GDM1 (cell line): ENCODE measurements at places on chromosomes 5 and 9.
A peak's percentile ranks its signal among the peaks of the same experiment; 100 is the strongest.

DNA sequence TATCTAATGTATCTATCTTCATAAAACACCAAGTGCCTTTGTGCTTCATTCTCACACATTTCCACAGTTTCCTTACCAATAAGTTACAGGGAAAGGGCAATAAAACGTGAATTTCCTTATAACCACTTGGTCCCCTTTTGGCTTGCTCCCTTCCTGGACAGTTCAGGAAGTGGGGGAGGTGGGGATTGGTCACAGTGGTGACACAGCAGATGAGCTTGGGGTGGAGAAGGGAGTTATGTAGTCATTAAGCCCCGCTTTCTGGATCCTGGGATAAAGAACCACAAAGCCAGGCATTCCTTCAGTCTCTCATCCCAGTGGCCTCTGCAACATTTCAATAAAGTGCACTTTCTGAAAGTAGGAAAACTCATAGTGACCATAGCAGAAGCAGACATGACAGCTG lies 47.1 kb upstream of the FYB1 start:
- DNase-seq = peak; percentile 15

DNA sequence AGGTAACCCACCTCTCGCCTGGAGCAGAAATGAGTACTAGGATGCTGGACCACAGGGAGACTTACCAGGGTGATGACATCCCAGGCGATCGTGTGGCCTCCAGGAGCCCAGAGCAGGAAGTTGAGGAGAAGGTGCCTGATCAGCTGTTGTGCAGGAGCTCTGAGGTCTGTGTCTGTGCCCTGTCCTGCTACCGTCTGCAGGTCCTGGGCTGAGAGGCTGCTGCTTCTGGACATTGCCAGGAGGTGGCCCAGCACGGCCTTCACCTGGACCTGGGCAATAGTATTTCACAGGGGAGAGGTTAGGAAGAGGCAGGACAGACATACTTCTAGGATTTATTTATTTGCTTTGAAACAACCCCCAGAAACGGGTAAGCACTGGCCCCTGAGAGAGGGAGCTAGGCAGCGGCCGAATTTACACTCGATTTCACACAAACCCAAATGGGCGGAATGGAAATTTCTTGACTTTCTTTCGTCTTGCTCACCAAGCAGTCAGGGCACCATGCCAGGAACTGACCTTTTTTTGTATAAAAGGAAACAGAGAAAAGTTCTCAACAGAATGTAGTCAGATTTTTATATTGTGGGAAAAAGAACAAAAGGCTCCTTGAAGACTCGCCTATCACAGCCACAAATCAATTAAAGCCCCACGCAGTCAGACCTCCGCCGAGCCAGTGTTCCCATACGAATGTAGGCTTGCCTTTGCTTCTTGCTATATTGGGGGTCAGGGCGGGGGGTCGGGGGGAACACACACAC lies 210.3 kb downstream of the FANCC start:
- no peak for DNase-seq

DNA sequence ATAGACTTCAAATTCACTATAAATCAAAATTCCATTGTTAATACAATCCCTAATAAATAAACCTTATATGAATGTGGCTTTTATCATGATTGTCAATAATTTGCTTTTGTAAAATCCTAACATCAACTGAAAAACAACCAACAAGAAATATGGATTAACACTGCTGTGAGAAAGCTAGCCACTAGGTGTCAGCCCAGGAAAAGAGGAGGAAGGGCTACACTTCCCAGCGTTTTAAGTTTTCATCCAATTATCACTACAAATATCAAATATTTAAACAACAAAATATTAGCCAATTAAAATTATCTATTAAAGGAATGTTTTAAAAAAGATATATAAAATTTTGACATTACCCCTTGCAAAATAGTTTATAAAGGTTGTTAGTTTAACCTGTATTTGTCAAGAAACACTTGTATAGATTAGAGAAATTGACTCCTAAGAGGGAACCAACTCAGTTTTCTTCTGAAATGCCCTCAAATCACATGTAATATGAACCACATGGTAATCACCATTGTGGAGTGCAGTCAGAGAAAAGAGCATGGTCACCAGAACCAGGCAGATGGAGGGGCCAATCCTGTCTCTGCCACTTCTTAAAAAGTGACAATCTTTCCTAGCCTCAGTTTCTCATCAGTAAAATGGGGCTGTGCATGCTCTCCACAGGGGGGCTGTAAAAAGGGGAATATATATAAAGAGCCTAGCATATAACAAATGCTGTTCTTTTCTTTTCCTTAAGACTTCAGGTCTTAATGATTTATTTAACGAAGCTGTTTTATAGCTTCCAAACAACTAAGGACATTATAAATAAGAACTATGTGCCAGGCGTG lies 188.2 kb downstream of the CRB2 start:
- DNase-seq = peak; percentile 3

DNA sequence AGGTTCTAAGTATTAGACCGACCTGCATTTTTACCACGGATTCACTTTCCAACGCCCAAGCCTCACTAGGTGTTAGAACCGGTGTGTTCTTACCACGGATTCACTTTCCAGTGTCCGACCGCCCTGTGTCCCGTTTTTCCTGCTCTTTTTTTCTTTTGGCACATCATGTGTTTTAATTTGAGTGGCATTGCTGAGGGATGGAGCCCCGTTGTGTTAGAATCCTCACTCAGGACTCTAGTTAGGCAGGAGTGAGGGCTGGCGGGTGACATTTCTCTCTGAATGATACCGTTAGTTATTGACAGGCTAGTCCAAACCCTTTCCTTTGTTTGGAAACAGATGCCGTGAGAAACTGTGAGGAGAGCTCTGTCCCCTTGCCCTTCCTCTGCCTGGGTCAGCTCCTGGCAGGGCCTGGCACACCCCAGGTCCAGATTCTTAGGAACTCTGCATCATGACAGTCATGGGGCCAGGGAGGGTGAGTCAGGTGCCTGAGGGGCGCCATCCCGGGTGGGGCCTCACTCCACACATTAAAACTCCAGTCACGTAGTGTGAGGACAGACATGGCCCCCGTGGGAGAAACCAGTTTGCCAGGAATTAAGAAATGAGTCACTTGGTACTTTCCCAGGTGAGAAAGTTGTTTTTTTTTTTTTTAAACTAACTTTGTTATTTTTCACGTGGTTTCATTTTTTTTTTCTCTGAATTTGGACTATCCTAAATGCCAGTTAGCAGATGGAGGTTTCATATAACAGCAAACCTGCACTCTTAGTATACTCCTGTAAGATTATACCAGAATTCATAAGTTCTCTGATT lies 15.8 kb downstream of the EXOC3 start:
- DNase-seq = no peak

DNA sequence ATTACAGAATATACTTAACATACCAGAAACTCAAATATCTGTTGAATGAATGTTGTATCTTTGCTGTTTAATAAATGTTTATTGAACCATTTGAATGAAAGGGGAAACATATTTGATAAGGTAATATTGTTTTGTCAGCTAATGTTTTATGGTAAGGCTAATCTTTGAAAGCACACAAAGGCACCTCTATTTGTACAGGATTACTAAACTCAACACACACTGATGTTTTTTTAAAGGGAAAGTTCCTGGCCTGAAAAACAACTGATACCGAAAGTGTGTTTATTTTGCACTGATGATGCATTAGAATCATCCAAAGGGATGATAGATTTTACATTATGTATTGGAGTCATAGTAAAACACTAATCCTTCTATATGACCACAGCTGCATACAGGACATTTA lies 82.5 kb downstream of the ADCY2 start:
- no peak for DNase-seq

GRCh38 chr5:159906463-159906862 lies 9.8 kb upstream of the ADRA1B start:
- no peak for DNase-seq

GRCh38 chr5:67495072-67495471 lies 298.5 kb upstream of the CD180 start:
- no peak for DNase-seq

- peak; percentile 22 for DNase-seq
Measured at GRCh38 chr5:141952020-141952419, 6.0 kb downstream of the PCDH12 start.

DNA sequence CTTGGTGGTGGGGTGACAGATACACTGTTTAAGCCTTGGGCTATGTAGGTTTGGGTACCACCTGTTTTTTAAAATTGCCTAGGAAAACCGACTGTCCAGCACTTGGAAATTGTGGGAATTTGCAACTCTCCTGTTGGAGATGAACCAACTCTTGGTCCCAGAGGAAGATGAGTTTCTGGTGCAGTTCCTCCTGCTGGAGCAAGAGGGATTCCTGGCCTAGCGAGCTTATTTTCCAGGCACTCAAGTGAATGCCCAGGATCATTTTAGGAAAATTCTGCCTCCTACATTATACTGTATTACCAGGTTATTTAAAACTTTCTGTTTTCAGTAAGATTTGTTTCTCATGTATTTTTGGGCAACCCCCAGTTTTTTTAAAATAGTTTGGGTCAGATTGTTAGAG lies 33.7 kb downstream of the AP3S1 start:
- DNase-seq = no peak

DNA sequence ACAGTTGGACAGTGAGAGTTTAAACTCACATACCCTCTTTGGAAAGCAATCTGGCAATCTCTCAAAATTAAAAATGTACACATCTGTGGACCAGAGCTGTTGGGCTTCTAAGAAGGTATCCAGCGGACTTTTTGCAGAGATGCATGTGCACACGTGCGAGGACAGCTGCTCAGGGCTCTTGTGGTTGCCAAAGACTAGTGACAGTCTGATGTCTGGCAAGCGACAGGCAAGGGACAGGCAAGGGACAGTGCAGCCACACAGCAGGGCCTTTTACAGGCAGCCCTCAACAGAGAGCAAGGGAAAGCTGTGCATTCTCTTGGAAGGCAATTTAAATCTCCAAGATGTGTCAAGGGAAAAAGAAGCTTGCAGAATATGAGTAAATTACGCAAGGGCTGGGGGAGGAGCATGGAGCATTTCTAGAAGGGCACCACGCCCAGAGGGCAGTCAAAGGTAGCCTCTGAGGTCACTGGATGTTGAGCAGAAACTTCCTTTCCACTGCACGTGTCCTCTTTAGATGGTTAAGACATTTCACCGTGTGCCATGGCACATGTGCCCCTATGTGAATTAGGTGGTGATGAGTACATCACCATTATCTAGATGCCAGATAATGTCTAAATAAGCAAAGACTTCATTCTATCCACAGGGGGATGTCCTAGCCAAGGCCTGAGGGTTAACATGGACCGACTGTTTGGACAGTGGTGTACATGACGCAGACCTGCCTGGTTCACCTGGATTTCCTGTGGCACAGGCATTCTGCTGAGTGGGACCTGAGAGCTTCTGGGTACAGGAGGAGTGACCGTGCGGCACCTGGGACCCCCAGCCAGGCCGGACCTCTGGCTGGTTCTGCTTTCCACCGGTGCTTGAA lies 9.1 kb downstream of the GFPT2 start:
- DNase-seq = no peak

- no peak for DNase-seq
Measured at GRCh38 chr5:142326480-142326938, 1.7 kb upstream of the SPRY4 start.

GRCh38 chr9:19995619-19996018 lies 206.8 kb upstream of the SLC24A2 start:
- DNase-seq = no peak

DNA sequence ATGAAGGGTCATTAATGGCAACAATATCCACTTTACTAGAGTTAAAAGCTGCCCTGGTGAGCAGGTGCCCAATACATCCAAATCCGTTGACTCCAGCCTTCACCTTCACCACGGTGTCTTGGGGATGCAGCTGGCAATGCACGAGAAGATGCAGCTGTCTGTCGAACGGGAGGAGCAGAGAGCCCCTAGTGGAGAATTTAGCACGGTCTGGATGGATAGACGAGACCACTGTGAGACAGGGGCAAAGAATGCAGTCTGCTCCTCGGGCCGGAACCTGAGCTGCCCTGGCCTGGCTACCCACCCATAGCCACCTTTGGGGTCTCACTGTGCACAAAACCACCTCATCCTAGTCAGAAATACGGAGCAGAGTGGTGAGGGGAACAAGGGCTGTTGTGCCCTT lies 35.1 kb downstream of the ADRA1B start:
- DNase-seq = no peak
